ENCODE measurements at places on chromosomes 2 and 18.

DNA sequence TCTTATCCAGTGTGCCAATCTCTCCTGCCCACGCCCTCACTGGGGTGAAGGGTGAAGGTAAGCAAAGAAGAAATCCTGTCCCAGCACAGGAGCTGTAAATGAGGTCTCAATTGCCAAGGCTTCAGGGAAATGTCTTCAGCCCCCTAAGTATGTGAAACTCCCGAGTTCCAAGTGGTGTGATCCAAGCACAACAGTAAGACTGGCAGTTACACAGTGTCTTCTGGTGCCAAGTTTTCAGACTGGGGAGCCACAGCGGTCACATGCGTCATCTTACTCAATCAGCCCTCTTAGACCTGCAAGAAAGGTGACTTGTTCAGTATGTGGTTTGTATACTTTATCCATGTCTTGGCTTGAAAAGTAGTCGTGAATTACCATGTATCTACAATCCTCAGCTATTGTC, 55.0 kb upstream of the SPRED2 start:
- DNase-seq: no peak

GRCh38 chr2:23366720-23367119, 18.3 kb upstream of the KLHL29 start:
- no peak for DNase-seq

DNA sequence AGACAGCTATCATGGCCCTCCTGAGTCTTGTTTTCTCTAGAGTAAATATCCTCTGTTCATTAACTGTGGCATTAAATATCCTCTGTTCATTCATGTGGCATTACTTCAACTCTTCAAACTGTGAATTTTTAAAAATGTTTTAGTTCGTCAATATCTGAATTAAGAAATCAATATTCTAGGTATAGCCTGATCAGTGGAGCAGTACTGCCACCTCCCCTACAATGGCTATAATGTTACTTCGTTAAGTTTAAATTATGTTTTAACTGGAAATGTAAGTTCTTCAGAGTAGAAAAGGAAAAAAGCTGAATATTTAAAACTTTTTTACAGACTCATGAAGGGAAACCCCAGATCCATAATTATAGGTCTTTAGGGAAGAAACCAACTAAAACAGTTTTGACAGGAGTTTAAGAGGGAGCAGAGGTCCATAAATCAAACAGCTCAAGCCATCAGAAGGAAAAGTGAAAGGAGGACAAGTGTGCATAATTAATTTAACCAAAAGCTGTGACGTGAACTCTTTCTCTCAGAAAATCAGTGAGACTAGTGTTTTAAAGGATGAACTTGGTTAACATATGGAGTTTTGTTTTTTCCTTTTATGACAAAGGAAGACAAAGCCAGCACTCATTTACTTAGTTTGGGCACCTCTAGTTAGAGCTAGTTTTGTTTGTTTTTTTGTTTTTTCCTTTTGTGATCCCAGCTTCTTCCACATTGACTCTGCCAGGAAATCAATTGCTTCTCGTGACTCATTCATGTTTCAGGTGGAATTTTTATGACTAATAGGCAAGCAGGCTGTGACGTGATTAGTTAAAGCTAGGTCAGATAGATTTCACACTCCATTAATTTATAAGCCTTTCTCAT, 44.9 kb downstream of the RBBP8 start:
- peak; percentile 68 for DNase-seq

GRCh38 chr2:144233317-144233716, 286.6 kb downstream of the ZEB2 start:
- DNase-seq: no peak

DNA sequence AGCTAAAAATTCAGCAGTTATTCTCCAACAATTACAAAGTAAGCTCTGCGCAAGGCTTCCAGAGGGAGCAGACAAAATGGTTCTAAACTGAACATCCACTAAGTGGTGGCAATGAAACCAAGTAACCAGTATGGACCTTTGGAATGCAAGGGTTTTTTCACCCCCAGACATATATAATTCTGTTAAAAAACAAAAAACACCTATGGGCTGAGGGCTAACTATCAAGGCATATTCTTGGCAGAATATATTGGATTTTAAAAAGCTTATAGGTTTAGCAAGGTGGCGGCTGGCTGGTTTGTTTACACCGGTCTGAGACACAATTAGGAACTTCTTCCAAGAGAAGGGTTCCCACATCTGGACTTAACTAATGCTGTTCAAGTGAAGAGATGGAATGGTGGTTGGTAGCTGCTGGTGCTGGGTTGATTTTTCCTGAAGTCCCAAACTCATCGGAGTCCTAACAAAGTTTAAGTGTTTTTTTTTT, 2.8 kb downstream of the ZFP36L2 start:
- no peak for DNase-seq

- DNase-seq: no peak
Observed at GRCh38 chr2:208083807-208084206, 40.5 kb downstream of the CRYGD start.

Data from non-pigmented ciliary epithelial cell (primary cell).